Stimulated activated CD8-positive, alpha-beta memory T cell treated with anti-CD3 and anti-CD28 coated beads, Interleukin-7, amount 100 ng/mL, for 1 hour (primary cell): ENCODE measurements at places on chromosomes 2 and 18.

GRCh38 chr2:9846554-9846953 lies 3.3 kb downstream of the TAF1B start:
- no peak for DNase-seq

- no peak for DNase-seq
Measured at GRCh38 chr2:233312874-233313273, 5.3 kb downstream of the SAG start.

- no peak for DNase-seq
Measured at GRCh38 chr2:200609028-200609614, 23.3 kb downstream of the AOX1 start.

- DNase-seq: no peak
Measured at GRCh38 chr2:5442736-5443135, 249.4 kb upstream of the SOX11 start.

GRCh38 chr2:57877811-57878170 lies 168.8 kb upstream of the VRK2 start:
- DNase-seq: no peak

DNA sequence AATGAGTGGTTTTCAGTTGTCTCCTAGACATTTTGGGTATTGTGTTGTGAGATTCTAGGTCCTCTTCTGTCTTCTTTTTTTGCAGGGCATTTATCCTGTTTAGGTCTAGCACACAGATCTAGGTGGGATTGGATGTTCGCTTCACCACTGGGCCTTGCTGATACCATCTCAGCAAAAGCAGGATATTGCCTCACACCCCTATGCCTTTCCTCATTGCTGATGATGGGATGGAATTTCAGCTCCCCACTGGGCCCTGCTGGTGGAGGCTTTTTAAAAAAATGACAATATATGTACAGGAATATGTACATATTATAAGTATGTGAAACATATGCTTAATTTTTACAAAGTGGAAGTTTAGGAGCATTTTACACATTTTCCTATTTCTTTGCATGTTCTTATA lies 5.4 kb upstream of the TOGARAM2 start:
- DNase-seq: no peak

GRCh38 chr2:104862058-104862941 lies 8.4 kb downstream of the POU3F3 start:
- no peak for DNase-seq

- DNase-seq: no peak
Measured at GRCh38 chr2:29783666-29784065, 137.7 kb downstream of the ALK start.

GRCh38 chr2:135909976-135910375 lies 33.7 kb upstream of the MCM6 start:
- DNase-seq: no peak

DNA sequence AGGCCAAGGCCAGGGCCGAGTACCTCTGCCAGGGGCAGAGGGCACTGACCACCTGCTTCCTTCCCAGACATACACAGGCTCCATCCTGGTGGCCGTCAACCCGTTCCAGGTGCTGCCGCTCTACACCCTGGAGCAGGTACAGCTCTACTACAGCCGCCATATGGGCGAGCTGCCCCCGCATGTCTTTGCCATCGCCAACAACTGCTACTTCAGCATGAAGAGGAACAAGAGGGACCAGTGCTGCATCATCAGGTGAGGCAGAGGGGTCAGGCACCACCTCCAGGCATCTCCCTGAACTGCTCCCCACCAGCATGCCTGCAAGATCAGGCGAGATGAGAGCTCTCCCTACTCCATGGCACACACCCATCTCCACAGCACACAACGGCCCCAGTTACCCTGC lies 31.1 kb downstream of the MYO7B start:
- no peak for DNase-seq

GRCh38 chr2:220586980-220587530 lies 959.6 kb downstream of the SLC4A3 start:
- no peak for DNase-seq

DNA sequence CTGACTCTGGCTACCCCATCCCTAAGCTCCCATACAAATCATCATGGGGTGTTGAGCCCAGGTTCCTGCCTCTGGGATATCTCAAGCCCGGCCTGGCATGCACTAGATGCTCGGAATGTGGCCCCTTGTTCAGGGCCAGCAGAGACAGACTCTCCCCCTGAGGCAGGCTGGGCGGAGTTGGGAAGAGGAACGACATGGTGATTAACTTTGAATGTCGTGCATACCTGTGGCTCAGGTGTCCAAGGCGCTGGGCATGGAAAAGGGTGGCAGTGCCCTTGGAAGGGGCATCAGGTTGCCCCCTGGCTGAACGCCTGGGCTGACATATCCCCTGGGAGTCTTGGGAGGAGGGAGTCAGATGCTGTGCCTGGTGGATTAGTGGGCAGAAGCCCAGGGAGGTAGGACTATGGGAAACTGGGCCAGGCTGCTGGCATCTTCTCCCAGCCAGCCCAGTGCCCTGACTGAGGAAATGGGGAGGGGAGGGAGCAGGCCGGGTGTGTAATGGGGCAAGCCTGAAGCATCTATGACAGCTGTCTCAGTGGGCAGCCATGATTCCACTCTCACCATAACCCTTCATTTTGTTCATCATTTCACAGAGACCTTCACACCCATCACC lies 57.8 kb upstream of the OTOF start:
- DNase-seq: no peak

DNA sequence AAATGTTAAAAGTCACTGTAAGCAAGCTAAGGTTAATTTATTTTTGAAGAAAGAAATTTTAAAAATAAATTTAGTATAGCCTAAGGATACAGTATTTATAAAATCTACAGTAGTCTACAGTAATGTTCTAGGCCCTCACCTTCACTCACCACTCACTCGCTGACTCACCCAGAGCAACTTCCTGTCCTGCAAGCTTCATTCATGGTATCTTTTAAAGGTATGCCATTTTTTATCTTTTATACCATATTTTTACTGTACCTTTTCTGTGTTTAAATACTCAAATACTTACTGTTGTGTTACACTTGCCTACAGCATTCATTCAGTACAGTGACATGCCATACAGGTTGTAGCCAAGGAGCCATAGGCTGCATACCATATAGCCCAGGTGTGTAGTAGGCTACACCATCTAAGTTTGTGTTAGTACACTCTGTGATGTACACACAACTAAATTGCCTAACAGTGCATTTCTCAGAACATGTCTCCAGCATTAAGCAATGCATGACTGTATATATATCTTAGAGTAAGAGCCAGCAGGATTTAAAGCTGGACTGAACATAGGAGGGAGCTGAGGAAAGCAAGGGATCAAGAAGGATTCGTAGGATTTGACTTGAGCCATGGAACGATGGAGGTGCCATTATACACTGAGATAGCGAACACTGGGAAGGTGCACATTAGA lies 83.1 kb upstream of the KLF7 start:
- DNase-seq: no peak

- DNase-seq: no peak
Measured at GRCh38 chr18:46156124-46156745, 52.0 kb downstream of the HAUS1 start.

DNA sequence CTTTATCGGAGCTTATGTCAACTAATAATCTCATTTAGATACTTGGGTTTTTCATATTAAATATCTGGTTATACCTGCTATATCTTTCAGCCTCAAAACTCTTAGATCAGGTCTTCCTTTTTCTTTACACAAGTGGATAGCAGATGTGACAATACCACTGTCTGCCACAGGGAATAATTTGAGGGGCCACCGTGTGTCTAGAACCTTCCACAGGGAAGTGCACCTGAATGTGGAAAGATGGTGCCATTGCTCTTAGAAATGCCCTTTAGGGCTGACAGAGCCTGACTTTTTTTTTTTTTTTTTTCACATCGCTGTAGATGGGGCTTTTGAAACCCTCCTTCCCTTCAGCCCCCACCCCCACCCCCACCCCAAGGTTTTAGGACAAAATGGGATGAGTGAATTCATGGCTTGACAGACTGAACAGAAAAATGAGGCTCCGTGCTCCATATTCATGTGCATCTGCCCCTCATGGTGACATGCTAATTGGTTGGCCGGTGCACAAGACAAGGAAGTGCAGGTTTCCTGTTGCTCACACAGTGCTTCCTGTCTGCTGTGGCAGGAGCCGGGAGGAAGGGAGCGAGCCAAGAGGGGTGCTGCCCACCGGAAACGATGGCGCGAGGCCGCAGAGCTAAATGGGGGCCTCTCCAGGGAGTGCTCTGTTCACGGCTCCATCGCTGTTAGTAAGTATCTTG lies 246.0 kb downstream of the LDLRAD4 start:
- DNase-seq: peak; percentile 41

DNA sequence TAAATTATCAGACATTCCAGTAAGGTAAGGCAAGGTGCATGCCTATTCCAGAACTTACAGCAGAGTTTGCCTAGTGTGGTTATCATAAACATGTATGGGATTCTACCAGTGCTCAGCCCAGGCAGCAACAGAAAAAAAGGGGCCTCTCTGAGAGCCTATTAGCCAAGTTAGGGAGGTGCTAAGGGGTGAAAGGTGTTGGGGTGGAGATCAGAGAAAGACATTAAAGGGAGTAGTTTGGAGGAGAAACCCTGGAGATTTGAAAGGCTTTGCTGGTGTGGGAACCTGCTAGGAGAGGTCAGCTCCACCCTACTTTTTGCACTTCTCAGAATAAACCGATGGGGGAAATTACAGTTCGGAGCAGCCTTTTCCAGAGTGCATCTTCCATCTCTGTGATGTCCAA lies 2.9 kb downstream of the ARPC2 start:
- no peak for DNase-seq

DNA sequence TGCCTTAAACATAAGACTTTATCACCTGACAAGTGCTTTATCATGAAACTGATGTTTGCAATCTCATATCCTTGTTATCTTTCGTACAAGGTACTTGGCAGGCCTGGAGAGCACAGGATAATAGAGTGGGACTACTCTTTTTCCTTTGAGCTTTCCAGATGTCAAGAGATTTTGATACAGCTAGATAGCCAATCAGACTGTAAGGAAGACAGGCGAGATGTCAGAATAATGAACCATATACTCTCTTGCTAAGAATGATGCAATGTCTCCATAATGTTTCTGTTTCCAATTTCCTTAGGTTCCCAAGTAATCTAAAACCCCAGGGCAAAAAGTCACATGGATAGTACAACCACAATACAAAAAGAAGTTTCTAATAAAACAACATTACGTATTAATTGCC lies 313.1 kb downstream of the PDE11A start:
- no peak for DNase-seq

DNA sequence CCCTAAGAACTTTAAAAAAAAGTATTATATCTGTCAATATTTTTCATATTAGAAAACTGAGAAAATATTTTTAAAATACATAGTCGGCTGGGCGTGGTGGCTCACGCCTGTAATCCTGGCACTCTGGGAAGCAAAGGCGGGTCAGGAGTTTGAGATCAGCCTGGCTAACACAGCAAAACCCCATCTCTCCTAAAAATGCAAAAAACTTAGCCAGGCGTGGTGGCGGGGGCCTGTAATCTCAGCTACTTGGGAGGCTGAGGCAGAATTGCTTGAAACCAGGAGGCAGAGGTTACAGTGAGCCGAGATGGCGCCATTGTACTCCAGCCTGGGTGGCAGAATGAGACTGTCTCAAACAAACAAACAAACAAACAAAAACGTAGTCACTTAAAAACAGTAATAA lies 5.1 kb upstream of the KCMF1 start:
- DNase-seq: no peak

- no peak for DNase-seq
Measured at GRCh38 chr2:206986943-206987342, 47.6 kb downstream of the CPO start.

GRCh38 chr2:224802407-224802806 lies 86.2 kb upstream of the CCDC195 start:
- DNase-seq: no peak

- DNase-seq: no peak
Measured at GRCh38 chr2:36859366-36859792, 107.0 kb downstream of the STRN start.

- DNase-seq: no peak
Measured at GRCh38 chr2:149049142-149049541, 10.6 kb downstream of the LYPD6B start.
